ENCODE measurements at places on chromosomes 3 and 15. TPM values are rescaled to one million over a fixed set of nuclear protein-coding genes. Genes with fewer than 3 reads are reported as not detected.

- no peak for DNase-seq
- H3K36me3 ChIP-seq = no peaks in the 10 kb centered on the region
- H3K4me3 ChIP-seq = no peak overlapping the region
- H3K27me3 ChIP-seq = no peaks in the 10 kb centered on the region
- H3K27ac ChIP-seq = no peak overlapping the region
Measured at GRCh38 chr3:195774917-195775316, 36.8 kb downstream of the MUC4 start.

GRCh38 chr15:66188464-66188863 is 65.1 kb downstream of the MEGF11 start:
- H3K4me3 ChIP-seq = no peak overlapping the region
- no peaks in the 10 kb centered on the region for H3K4me1 ChIP-seq
- no peak for DNase-seq
- H3K27ac ChIP-seq = no peak overlapping the region
- H3K27me3 ChIP-seq = no peaks in the 10 kb centered on the region

DNA sequence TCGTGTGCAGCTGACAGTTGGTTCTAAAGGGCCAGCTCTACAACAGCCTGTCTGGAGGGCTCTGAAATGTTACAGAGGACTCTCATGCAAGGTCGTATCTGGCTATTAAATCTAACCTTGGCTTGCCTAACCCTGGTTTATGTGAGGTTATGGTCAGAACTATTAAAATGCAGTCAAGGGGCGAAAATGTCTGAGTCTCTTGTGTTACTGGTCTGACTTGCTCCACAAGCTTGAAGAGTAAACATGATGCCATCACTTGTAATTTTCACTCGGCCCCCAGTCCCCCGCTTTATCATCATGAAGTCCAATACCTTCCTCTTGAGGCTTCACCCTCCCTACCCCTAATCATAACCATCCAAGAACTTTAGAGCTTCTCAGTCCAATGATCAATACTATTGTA is 9.4 kb downstream of the ENTPD3 start:
- no peaks in the 10 kb centered on the region for H3K27me3 ChIP-seq
- no peak overlapping the region for H3K27ac ChIP-seq
- no peaks in the 10 kb centered on the region for H3K4me1 ChIP-seq
- DNase-seq = no peak

DNA sequence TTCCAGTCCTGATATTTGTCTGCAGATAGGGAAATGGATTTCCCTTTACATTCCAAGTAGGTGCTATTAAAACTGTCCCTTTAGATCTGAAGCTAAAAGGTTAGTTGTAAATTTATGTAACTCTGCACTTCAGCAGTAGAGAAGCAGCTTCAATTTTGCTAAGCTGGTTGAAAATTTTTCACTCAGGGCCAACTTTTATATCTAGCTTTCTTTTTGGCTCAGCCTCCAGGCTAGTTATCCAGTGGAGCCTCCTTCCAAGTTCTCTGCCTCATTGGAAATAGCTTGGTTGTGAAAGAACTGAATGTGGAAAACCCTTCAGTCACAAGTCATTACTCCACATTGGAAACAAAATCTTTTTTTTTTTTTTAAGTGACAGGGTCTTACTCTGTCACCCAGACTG is 8.2 kb upstream of the ZNF660 start:
- H3K4me1 ChIP-seq = no peaks in the 10 kb centered on the region
- no peak for DNase-seq
- H3K27ac ChIP-seq = no peak overlapping the region
- no peaks in the 10 kb centered on the region for H3K27me3 ChIP-seq

Gene PIK3CB
- total RNA-seq = 37.5 TPM

Gene TMEM40
- not detected for total RNA-seq

All from uterus (tissue), 4 donors.